ENCODE measurements at places on chromosomes 16 and 17.

DNA sequence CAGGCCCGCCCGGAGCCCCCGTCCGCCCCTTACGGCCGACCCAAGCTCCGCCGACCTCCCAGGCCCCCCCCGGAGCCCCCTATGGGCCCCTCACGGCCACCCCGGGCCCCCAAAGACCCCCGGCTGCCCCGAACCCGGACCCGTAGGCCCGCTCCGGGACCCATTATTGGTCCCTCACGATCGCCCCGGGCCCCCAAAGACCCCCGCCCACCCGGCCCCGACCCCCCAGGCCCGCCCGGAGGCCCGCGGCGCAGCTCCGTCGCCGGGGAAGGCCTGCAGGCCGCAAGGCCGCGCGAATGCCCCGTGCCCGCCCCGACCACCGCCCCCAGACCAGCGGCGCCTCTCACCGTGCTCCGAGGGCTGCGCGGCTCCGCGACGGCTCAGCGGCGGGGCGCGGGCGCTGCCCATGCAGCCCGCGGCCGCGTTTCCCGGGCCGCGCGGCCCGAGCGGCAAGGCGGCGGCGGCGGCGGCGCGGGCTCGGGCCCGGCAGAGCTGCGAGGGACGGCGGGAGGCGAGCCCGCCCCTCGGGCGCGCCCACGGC, 393 bp downstream of the ANKRD11 start:
- DNase-seq = peak; percentile 65

DNA sequence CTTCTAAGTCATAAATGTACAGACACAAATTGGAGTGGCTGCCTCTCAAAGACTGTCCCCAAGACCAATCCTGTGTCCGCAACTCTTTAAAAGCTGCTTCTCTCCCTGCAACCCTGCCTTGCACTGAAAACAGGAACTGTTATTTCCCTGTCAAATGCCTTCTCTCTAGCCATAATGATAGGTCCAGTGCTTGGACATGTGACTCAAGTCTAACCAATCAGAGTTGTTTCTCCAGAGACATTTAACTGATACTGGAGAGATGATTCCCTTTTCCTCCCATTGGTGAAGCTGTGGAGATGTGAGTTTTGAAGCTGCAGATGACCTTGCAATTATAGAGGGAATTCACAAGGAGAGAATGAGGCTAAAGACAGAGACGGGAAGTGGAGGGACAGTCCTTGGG, 253.3 kb upstream of the CDH5 start:
- no peak for DNase-seq

DNA sequence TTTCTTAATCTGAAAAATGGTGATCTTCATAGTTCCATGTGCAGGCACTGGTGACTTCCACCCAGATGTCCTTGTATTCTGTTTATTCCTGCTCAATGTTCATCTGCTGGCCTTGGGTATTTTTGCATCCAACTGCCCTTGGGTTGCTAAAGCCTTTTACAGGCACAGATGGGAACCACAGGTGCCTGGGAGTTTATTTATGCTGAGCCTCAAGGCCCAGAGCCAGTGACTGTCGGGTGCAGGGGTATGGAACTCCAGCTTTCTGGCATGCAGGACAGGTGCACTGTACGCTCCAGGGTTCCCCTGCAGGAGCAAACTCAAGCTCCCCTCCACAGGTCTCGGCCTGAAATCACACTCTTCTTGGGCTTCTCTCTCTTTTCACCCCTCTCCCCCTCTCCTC, 22.3 kb downstream of the DYNLRB2 start:
- DNase-seq = no peak

DNA sequence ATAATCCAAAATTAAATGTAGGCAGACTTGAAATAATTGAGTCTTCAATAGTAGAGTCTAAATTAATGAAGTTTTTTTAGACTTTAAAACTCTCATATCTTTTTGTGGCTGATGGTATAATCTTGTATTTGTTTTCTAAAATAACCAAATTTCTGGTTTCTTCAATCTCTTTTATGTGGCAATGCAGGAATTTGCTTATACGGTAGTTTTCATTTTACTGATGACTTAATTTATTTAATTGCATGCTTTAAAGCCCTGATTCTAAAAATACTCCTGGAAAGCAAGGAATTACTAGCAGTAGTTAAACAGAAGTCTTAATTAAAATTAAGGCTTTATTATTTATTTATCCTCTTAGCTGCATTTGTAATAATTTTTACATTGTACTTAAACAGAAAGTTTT, 15.4 kb downstream of the MRTFB start:
- no peak for DNase-seq

DNA sequence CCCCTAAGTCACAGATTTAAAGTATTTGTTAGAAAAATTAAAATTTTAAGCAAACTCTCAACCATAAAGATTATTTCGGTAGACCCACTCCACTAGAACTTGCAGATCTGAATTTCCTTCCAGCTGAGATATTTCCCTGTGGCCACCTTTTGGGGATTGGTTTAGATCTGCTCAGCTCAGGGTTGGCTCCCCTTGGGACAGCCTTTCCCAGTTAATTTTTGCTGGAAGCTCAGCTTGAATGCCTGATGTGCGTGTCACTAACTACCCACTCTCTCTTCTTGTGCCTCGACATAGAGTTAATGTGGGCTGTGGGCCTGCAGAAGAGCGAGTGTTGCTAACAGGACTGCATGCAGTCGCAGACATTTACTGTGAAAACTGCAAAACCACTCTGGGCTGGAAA, 57.6 kb downstream of the YPEL2 start:
- no peak for DNase-seq

DNA sequence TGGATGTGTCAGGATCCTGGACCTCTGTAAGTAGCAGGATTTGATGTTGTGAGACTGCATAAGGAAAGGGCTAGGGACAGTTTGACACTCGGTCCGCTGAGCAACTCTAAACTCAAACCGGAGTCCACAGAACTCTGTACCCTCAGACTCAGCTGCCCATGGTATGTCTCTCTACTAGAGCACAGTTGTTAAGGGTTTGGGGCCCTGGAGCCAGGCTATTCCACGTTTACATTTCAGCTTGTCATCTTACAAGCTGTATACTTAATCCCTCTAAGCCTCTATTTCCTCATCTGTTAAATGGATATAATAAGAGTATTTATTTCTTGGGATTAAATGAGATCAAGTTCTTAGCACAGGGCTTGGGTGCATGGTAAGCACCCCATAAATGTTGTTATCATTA, 27.9 kb downstream of the HOXB1 start:
- DNase-seq = no peak

DNA sequence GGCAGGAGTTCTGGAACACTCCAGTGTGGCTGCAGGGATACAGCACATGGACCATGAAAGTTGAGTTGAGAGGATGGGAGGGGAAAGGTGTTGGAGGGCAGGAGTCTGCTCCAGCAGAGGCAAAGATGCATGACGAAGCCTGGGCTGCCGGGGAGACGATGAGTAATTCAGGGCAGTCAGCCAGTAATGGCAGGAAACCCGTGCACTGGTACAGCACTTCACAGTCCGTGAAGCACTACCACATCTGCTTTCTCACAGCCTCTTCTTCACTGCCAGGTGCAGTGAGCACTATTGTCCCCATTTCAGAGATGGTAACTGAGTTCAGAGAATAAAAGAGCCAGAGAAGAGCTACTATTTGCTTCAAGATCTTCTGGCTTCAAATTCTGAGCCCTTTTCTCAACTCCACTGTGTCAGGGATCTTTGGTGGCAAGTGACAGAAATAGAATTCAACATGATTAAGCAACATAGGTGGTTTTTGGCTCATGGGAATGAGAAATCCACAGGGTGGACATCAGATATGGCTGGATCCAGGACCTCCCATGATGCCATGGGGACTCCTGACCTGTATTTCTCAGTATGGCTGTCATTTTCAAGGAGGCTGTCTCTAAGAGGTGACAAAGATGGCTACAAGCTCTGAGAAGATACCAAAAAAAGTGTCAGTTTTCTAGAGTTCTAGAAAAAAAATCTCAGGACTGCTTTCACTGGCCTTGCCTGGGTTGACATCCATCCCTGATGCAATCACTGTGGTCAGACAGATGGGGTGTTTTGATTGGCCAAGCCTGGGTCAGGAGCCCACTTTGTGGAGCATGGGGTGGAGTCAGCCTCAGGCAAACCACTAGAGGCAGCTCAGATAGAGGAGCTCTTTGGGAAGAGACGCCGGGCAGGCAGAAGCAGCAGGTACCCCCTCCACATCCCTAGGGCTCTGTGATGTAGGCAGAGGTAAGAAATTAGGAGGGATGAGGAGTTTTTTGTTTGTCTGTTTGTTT, 24.7 kb downstream of the IL21R start:
- DNase-seq = no peak

DNA sequence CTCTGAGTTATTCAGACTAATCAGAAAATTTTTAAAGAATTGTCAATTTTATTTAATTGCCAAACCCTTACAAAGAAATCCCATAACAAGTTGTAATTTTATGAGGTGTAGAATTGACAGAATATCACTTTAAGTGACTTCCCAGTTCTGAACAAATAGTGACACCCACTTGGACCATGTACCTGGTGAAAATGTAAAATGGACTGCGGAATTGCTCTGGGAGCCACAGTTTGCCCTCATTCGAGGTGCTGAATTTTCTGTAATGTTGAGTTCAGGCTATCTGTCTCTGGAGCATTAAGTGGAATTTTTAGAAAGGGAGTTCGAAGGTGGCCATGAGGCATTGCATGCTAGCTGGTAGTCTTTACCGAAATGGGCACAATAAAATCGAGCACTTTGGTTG, 5.1 kb downstream of the GNAO1 start:
- no peak for DNase-seq

- DNase-seq = peak; percentile 53
Measured at GRCh38 chr17:7886227-7887037, 2.2 kb upstream of the CHD3 start.

DNA sequence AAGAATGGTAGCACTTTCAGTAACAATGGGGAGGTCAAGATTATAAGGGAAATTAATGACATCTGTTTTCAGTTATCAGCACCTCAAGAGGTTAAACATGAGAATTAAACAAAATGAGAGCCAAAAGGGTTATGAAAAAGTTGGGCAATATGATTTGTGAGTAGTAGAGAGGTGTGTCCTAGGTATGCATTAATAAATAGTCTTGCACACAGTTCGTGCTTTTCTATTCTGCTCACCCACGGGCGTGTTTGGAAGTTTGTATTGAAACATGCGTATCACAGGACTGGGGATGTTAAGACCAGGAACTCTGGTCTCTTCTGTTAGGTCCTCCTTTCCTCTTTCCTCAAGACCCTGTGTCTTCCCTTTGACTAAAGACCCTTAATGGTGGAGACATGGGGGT, 6.0 kb downstream of the BPTF start:
- DNase-seq = no peak

- no peak for DNase-seq
Measured at GRCh38 chr17:72726936-72727335, 365.6 kb downstream of the SLC39A11 start.

DNA sequence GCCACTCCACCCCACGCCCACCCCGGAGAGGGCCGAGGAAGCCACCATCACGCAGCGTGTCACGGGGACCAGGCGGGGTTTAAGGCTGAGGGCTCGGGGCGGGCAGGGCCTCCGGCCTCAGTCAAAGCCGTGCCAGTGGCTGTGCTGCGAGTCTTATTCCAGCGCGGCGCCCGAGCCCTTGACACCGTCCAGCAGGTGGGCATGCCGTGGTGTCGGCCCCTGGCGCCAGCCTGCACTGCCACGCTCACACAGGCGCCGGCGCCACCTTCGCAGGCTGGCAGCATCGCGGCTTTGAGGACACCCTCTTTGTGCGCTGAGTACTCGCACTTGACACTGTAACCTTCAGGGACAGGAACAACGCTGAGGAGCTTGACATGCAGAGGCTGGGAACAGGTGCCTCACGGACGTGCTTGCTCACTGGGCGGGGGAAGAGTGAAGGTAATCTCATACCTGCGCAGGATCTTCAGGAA, 34.0 kb upstream of the ZNF629 start:
- peak; percentile 60 for DNase-seq

GRCh38 chr17:73914536-73915274, 270.5 kb upstream of the SDK2 start:
- no peak for DNase-seq

GRCh38 chr17:14205992-14206461, 30.6 kb downstream of the CDRT15 start:
- peak; percentile 86 for DNase-seq

- DNase-seq = no peak
Measured at GRCh38 chr16:48885471-48885870, 275.5 kb upstream of the N4BP1 start.

DNA sequence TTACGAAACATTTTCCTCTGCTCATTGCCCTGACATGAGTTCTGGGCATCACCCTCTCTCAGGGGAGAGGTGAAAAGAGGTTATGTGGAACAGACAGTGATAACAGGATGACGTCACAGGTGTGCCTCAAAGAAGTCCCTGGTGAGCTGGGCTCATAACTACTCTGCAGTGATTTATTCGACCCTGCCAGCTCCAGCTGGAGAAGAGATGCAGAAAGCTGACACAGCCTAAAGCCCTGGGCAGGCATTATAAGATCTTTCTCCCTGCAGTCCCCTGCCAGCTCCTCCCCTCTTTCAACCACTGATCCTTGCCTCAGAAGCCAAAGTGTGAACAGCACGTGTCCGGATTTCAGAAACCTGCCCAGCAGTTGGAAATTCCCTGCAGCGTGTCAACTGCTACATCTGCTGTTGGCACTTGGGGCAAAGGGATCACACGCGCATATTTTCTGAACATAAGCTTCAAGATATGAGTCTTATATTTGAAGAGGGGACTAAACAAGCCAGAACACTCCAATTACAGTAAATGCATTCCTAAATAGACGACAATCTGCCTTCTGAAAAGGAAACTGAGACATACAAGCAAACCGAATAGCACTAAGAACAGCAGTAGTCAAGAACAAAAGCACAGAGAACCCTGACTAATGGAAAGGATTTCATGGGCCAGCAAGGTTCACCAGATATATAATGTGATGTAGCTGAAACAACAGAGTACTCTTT, 80.5 kb downstream of the SMG6 start:
- DNase-seq = no peak

DNA sequence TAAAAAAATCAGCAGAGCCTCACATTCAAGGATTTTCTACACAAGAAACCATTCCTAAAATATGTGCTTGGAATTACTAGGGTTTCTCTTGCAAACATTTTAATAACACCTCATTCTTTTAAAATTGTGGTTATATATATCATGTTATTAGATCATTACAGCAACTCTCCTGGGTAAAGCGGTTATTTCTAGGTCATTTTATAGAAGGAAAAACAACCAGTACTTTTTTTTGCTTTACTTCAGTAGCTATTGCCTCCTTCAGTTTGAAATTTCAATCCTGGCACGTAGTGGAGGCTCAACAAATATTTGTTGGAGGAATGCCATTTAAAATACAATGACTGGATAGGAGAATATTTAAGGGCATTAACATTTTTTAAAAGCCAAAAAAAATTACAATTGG, 220.6 kb downstream of the CDRT15L2 start:
- no peak for DNase-seq
